ENCODE measurements at places on chromosomes 16 and 17.

- no peak for DNase-seq
Observed at GRCh38 chr17:4734857-4735475, 3.7 kb downstream of the MED11 start.

DNA sequence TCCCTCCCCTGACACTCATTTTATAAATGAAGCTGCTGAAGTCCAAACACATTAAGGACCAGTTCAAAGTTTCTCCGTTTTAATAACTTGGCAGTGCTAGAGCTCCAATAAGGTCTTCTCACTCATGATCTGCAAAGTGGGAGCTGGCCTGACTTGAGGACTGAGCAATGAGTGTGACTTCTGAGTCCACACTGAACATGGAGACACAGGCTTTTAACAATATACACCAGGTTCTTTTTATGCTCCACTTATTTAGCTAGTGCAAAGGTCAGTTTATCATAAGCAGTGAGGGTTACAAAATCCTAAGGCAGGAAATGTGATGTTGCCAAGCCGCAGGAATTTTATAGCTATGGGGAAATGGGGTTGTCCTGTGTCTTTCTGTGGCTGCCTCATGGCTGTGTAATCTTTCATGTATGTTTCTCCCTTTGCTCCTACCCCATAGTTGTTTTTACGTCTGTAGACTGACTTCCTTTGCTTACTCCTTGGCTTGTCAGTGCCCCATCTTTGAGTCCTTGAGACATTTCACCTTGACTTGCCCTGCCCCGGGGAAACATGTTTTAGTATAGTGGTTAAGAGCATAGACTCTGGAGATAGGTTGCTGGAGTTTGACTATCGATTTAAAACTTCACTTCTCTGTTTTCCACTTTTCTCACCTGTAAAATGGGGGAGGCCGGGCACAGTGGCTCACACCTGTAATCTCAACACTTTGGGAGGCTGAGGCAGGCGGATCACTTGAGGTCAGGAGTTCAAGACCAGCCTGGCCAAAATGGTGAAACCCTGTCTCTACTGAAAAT, 12.2 kb upstream of the MMD start:
- DNase-seq = no peak

GRCh38 chr17:37702598-37702997, 42.3 kb downstream of the HNF1B start:
- DNase-seq = no peak

DNA sequence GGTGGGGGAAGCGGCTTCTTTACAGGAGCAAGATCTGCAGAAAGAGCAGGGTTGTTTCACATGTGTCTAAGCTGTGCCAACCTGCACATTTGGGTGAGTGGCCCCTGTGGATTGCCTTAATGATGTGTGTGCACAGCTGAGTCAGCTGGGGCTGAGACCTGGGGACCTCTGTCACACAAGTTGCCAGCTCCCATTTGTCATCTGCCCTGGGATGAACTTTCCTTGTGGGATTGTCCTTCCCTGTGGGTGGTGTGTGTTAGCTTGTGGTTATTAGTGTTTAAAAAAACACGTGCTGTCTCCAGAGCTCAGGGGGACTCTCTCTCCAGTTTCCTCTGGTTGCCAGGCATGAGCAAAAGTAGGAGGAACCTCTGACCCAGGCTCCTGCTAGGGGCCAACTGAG, 400.5 kb upstream of the CCL2 start:
- no peak for DNase-seq

- DNase-seq = no peak
Observed at GRCh38 chr17:76124582-76125390, 16.3 kb downstream of the FOXJ1 start.

Data from stimulated activated CD8-positive, alpha-beta memory T cell treated with anti-CD3 and anti-CD28 coated beads, Interleukin-4, amount 100 ng/mL, for 1 hour (primary cell).